Activated CD8-positive, alpha-beta memory T cell treated with anti-CD3 and anti-CD28 coated beads for 4 hours (primary cell): ENCODE measurements at places on chromosomes 12 and 14.

- no peak for DNase-seq
These were observed 243.2 kb downstream of the CACNA1C start for GRCh38 chr12:2295941-2296461.

- DNase-seq: no peak
These were observed 6.8 kb upstream of the CCDC177 start for GRCh38 chr14:69581316-69581935.

GRCh38 chr14:21309956-21310355, 30.1 kb downstream of the RPGRIP1 start:
- no peak for DNase-seq

- no peak for DNase-seq
These were observed 55.2 kb downstream of the NDUFA12 start for GRCh38 chr12:94948232-94948810.

DNA sequence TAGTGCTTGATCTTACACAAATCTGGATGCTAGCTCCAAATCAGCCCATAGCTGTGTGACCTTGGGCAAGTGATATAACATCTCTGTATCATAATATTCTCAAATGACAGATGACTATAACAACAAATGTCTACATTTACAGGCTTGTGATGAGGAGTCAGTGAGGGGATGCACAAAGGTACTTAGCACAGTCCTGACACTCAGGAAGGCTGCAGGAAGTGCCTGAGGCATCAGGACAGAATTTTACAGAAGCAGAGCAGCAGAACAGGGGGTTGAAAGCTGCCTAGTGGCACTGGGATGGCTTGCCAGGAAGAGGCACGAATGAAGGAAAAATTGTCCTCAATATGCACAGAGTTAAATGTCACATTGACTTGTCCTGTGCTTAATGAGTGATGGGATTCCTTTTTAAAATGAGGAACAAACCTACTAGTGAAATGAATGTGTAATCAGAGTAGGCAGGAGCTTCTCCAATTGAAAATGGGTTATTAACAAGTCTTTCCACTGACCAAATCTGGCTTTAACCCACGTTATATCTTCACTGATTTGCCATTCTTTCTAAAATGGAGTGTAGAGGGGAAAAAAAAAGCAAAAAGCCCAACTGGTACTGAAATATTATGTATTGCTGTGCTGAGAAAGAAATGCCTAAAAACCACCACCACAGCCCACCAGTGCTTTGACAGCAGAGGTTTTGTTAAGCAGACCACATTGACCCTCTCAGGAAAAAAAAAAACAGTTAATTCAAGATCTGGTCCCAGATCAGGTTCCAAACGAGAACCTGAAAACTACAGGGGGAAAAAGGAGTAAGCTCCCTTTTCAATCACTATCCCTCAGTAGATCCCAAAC, 11.6 kb downstream of the BTG1 start:
- no peak for DNase-seq

DNA sequence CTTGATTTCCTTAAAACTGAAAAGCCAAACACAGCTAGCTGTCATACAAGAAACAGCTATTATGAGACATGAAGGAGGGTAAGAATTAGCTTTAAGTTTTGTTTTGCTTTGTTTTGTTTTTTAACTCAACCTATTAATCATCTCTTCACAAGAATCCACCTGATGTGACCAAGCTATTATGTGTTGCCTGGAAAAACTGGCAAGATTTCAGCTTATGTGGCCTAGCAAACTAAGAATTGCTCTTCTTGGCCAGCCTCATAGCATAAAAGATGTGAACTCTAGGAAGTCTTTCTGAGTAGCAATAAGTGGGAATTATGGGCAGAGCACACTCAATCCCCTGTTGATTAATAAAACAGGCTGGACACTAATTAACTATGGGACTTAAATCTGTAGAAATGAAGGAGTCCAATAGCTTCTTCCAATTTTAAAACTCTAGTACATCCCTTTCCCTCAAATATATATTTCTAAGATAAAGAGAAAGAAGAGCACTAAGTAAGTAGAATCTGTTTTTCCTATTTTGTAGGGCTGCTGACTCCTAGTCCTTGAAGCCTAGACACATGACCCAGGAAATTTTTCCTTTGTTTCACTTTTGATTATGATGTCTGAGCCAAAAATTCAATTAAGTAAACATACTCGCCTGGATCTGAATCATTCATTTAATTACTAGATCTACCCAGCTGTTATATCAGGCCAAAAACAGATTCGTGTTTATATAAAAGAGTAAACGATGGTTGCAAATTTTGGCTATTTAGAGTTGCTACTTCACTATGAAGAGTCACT, 75.7 kb downstream of the GTF2A1 start:
- no peak for DNase-seq

DNA sequence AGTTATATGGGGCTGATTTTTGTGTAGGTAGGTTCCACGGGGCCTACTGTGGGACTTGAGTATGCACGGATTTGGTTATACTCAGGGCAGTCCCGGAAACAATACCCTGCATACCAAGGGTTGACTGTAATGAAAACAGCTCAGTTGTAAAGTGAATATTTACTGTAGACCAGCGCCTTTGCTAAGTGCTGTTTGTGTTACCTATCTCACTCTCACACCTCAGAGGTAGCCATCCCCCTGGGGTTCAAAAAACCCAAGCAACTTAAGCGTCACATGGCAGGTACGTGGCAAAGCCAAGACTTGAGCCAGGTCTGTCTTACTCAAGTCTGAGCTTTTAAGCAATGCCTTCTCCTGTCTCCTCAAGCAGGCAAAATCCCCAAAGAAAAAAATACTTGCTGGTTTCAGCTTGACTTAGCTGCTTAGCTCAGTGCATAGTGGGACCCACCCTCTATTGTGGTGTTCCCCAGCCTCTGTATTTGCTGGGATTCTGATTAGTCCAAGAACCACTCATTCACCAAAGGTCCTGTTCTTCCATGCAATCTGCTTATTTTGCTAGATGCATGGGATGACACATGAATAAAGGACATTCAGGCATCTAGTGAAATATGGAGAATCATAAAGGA, 34.2 kb upstream of the STRN3 start:
- DNase-seq: no peak

DNA sequence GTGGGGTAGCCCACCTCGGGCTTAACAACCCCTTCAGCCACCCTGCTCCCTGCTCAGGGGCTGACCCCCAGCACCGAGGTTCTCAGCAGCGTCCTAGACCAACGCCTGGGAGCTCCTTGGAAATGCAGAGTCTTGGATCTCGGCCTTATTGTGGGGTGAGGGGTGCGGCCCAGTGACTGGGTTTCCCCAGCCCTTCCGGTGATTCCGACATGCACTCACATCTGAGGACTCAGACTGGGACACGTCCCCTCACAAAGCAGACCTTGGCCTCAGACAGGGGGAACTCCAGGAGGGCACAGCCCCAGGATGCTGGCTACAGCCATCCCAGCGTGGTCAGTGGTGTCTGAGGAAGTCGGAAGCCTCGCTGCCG, 117.7 kb downstream of the RFLNA start:
- no peak for DNase-seq

GRCh38 chr14:90892970-90893369, 76.7 kb upstream of the TTC7B start:
- DNase-seq: no peak

- DNase-seq: no peak
These were observed 41.6 kb downstream of the DAD1 start for GRCh38 chr14:22547313-22547947.

DNA sequence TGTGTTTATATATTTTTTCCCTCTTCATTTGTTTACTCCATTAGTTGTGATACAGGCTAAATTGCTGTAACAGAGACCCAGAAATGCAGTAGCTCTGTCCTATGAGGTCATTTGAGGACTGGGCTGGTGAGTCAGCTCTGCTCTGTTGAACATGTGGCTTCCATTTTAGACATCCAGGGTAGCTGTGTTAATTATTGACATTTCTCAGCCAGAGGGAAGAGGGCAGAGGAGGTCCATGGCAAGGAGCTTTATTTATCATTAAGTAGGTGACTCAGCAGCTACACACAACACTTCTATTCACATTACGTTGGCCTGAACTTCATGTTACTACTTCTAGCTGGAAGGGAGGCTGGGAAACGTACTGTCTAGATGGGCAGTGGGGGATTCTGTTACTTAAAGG, 85.4 kb downstream of the PTCSC3 start:
- DNase-seq: no peak

DNA sequence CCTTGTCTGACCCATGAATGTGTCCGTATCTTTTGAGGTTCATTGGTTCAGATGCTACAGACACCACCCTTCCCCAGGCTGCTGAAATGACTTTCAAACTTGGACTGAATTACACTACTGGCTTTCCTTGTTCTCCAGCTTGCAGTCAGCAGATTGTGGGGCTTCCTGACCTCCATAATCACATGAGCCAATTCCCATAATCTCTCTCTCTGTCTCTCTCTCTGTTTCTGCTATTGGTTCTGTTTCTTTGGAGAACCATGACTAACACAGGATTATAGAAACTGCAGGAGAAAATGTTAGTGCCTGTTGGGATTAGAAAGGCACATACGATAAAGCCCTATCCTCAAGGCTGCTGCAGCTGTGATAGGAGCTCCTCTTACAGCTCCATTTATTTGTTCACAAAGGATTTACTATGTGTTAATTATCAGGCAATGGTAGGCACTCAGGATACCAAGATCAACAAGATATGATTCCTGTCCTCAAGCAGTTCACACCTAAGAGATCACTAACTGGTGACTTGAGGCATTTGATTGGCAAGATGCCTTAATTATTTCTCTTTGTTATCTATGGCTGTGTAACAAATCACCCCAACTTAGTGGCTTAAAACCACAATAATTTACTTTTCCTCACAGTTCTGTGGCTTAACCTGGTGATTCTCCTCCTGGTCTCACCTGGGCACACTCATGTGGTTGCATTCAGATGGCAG, 10.2 kb upstream of the NYNRIN start:
- DNase-seq: no peak
